ENCODE measurements at places on chromosomes 2 and 18. TPM values are rescaled to one million over a fixed set of nuclear protein-coding genes. Genes with fewer than 3 reads are reported as not detected.

The CASP10 gene
- 5.0 TPM for polyA plus RNA-seq

The PRSS56 gene
- 3.4 TPM for polyA plus RNA-seq

The MAL gene
- polyA plus RNA-seq = 2.5 TPM

The CREG2 gene
- 3.9 TPM for polyA plus RNA-seq

The POTEI gene
- polyA plus RNA-seq = 0.04 TPM

All from forelimb muscle (tissue), 1 donor.